ENCODE measurements at places on chromosomes 3 and 15.

DNA sequence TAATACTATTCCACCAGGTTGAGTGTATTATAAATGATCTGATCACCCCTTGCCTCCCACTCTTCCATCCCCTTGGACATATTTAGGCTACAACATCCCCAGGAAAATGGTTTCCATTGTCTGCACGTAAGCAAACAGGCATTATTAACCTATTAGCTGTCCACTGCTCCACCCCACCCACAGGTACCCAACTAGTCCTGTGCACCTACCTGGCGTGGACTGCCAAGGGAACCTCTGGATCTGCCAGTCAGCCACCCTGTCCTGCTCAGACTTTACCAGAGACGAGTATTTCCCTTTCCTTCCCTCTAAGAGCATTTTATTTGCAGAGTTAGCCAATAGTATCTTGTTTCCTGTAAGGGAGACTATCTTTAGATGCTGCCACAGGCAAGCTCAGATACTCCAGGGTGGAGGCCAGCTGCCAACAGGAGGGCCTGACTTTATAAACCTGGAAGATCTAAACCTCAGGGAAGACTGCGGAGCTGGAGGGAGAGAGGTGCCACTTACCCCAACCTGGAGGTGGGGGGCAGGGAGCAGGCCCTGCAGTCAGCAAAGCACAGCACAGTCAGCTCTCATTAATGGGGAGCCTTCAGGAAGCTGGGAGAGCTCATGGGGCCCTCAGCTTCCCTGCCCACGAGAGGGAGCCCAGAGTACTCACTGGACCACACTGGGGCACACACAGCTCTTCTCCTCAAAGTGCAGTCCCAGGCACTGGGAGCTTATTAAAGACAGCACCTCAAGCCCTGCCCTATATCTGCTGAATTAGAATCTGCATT is at the start of gene CX3CR1:
CX3CR1 (minus strand) TSS at position 292 of the 773 bp plus-strand sequence. CDS start 13,527 bp downstream, outside the sequence.
- no peak for DNase-seq

- peak; percentile 68 for DNase-seq
Measured at GRCh38 chr15:52677593-52678467, 1.4 kb downstream of the ATOSA start.

DNA sequence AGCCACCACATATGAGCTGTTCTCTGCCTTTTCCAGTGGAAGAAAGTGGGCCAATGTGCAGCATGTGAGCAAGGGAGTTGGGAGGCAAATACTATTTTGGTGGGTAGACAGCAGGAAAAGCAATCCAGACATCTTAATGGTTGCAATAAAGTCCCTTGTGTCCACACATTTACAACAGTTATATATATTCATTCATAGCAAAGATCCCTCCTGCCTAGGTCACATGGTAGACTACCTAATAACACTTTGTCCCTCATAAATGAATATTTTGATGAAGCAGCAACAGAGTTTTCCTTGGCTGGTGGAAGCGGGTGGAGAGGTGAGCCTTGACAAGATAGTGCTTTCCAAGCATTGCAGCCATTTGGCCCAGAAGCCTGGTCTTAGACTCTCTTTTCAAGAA is 6.2 kb upstream of the NSMCE3 start:
- DNase-seq = no peak

GRCh38 chr3:128697341-128697740 is 28.6 kb upstream of the RAB7A start:
- no peak for DNase-seq

DNA sequence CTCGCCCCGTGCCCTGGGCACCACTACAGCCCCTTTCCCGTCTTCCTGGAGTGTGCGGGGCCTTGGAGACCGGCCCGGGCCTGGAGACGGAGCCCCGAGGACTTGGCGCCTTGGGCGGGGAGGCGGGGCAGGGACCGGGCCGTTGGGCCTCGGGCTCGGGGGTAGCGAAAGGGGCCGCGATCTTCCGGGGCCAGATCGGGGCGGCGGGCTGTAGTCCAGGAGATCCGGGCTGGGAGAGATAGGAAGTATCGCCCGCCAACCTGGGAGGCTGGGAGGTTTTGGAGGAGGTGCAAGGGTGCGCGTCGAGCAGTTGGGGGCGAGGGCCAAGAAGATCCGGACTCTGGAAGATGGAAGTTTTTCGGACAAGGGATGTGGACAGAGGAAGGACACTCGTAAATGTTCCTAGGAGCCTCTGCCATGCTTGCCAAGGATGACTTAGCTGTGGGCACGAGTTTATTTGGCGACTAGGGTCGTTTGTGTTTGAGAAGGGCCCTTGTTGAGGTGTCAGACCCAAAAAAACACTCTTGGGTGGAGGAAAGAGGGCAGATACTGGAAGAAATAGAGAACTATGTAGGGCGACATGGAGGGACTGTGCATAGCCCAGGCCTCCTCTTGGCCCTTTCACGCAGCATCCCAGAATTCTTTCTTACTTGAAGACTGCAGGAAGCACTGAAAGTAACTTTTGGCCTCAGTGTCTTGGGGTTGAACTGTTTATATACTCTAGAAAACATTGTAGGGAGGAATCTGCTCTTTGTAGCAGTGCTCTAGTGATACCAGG is 712 bp downstream of the RTF1 start:
- DNase-seq = peak; percentile 56

DNA sequence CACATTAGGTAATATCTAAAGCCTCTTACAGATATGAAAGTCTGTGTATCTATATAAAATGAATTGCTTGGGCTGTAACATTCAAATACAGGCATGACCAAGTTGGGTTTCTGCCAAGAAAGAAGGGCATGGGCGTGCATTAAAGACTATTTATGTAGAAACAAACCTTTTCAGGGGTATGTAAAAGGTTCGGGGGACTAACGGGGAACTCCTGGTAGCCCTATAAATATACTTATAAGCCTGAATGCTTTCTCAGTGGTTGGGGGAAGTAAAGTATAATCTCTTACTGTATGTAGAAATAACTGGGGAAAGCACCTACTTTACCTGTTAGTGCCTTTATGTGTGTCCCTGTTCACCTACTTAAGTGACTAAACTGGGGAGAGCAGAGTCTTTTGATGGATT is 154.5 kb upstream of the TBL1XR1 start:
- DNase-seq = no peak

GRCh38 chr15:97755726-97756125 is 204.8 kb upstream of the ARRDC4 start:
- no peak for DNase-seq

DNA sequence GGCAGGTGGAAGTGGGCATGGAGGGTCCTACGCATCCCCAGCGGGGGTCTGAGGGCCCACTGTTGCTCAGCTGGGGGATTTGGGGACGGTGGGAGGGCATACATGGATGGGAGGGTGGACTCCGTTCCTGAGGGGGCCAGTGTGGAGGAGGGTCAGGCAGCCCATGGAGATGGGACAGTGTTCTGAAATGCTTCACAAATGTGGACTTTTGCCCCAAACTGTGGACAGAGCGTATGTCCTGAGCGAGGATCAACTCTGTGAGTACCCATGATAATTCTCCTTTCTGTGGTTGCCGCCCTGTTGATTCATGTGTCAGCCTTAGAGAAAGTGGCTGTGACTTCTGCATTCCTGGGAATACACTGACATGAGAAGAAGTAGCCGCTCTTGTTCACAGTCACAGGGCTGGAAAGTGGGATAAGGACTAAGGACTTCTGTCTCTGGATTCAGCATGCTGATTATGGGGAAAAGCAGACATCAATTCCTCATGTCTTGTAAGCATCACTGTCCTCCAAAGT is 33.4 kb downstream of the SMAD3 start:
- DNase-seq = no peak

DNA sequence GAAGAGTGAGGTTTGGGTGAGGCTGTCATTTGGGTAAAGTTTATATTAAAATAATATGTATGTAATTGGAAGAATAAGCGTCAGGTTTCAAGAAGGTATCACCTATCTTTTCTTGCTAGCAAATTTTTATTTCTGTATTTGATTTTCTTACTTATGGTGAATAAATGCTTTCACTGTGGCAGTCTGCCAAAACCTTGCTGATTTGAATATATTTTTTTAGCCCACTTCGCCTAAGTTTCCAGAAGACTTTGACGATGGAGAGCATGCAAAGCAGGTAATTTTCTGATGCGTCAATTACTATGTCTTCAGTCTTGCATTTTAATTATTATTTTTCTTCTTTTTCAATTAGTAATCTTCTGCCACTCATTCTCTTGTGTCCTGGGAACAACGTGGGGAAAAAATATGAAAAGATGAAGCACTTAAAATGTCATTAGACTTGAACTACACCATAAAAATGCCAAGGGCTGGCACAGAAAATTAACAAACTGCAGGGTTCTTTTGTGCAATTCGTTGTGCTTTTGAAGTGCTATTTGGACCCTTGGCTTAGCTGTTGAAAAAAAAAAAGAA is 40.4 kb downstream of the SRP14 start:
- DNase-seq = no peak

DNA sequence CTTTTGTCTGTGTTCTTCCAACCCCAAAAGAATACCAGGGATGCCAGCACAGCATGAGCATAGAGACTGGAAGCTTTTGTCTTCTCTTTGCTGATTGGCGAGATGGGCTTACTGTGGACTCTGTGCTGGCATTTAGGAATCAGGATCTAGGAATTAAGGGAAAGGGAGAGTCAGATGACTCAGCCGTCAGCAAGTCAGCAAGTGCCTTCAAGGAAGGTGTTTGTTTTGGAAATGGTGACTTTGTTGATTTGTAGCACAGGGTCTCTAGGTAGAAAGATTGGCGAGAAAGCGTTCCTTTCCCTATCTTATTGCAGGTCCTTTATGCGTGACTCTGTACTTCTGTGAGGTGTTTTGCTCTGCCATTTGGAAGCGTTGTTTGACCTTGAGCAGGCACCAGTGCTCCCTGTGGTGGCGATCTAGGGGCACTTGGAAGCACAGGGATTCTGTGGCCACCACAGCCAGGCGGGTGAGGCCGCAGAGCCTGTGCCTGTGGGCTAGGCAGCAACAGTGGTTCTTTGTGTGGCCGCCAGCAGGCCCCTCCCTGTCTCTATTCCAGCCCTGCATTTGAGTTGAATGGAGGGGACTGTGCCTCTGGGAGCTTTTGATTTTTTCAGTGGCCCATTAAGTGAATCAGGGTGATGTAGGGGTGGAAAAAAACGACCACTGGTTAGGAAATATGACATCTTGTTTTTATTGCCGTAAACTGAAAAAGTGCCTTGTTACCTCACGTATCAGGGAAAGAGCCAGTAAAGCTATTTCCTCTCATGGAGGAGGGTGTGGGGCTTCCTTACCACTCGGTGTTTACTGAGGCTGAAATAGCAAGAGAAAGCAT is 19.0 kb downstream of the FAN1 start:
- DNase-seq = no peak

GRCh38 chr3:44100298-44100695 is 141.4 kb upstream of the TOPAZ1 start:
- DNase-seq = no peak

DNA sequence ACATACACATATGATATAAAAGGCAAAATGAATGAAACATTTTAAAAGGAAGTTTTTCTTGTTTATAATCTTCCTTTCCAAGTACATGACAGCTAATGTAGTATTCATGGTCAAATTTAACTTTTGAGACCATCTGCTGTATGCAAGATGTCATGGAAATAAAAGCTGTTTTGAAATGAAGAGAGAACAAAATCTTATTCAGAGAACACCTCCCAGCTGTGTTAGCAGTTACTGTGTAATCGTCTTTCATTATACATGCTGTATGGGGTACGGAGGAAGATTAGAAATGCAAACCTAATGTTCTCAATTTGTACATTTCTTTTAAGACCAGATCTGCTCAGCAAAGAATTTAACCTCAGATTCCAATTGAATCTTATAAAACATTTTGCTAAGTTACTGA is 1182.3 kb downstream of the OTOL1 start:
- DNase-seq = no peak

- DNase-seq = no peak
Measured at GRCh38 chr15:92579931-92580470, 75.6 kb downstream of the FAM174B start.

GRCh38 chr3:150830094-150830681 is 67.2 kb upstream of the SIAH2 start:
- peak; percentile 14 for DNase-seq

GRCh38 chr3:10601151-10601856 is 95.9 kb upstream of the ATP2B2 start:
- no peak for DNase-seq

DNA sequence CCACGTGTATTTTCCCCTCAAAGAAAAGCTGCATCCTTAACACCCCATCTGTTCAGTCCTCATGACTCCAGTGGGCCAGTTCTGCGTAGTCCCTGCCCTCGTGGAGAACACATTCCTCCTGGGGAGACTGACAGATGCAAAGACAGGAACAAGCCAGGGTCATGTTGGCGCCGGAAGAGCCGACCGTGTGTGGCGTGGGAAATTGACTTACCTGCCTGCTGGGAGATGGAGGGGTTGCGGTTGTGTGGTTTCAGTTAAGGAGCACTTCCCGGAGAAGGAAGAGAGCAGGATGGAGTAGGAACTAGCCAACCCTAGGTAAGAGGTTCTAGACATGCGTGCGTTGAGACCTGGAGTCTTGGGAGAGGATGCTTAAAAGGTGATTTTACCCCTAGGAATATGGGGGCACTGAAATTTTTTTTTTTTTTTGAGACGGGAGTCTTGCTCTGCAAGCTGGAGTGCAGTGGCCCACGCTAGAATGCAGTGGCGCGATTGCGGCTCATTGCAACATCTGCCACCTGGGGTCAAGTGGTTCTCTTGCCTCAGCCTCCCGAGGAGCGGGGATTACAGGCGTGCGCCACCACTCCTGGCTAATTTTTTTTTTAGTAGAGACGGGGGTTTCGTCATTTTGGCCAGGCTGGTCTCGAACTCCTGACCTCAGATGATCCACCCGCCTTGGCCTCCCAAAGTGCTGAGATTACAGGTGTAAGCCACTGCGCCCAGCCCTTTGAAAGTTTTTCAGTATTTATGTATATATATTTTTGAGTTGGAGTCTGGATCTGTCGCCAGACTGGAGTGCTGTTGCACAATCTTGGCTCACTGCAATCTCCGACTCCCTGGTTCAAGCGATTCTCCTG is 1.4 kb downstream of the VHL start:
- DNase-seq = peak; percentile 18

- no peak for DNase-seq
Measured at GRCh38 chr15:99558571-99558970, 7.2 kb upstream of the MEF2A start.

DNA sequence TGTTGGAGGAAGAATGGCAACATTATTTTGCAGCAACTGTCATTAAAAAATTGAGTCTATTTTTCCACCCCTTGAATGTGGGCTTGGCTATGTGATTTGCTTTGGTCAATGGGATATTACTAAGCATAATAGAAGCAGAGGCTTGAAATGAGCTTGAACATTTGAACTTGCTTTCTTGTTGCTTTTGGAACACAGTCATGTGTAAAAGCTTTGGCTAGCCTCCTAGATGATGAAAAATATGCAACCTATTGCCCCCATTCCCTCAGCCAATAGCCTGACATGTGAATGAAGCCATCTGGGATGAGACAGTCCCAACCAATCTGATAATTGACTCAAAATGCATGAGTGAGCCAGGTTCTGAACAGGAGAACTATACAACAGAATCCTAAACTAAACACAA is 78.4 kb downstream of the PLSCR2 start:
- DNase-seq = no peak

DNA sequence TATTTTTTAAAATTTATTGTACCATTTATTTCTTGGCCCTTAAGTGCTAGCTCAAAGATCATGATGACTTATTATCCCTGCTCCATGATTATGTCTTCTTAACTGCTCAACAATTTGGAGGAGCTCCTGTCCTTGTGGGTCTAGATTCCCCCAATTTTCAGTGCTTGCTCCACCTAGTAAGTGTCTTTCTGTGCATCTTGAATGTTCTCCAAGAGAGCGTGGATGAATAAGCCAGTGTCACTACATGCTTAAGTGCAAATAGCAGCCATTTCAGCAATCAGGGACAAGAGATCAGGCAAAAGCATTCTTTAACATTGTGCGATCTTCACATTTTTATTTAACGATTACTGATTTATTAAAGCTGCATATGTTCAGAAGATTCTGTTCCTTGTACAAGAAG is 99.4 kb downstream of the ALCAM start:
- DNase-seq = no peak

Data from activated T-cell treated with anti-CD3 and anti-CD28 coated beads, Interleukin-2, amount 50 U/mL, for 72 hours (primary cell).